ENCODE measurements at places on chromosomes 2 and 18.
A peak's percentile ranks its signal among the peaks of the same experiment; 100 is the strongest.

DNA sequence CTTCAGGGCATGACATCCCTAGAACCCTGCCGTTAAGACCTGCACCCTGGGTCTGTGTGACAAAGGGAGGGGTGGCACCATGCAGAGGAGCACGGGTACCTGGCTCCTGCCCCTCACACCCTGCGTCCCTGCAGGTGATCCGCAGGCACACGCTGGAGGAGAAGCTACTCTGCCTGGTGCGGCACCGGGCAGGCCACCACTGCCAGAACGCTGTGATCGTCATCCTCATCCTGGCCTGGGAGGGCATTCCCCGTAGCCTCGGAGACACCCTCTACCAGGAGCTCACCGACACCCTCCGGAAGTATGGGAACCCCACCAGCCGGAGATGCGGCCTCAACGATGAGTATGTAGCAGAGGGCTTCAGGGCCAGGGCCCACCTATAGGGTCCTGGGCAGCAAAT is 60.0 kb downstream of the BOLA3 start:
- no peak for DNase-seq

DNA sequence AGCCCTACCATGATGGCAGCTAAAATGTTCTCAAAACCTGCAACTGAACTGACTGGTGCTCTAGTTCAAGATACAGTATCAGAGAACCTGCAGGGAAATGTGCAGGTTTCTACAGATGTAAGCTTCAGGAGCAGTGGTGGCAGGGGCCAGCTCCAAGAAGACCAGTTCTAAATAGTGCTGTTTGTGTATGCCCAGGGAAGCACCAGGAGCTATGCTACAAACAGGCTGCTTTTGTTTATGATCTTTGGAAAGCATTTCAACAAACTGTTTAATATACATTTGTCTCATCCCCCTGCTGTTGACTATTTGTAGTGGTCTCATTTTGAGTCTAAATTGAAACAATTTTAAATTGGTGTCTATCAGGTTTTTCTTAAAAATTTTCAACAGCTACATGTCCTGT is 20.7 kb downstream of the FZD5 start:
- DNase-seq: no peak

- peak; percentile 86 for DNase-seq
Observed at GRCh38 chr2:27720004-27720551, 51.4 kb upstream of the MRPL33 start.

DNA sequence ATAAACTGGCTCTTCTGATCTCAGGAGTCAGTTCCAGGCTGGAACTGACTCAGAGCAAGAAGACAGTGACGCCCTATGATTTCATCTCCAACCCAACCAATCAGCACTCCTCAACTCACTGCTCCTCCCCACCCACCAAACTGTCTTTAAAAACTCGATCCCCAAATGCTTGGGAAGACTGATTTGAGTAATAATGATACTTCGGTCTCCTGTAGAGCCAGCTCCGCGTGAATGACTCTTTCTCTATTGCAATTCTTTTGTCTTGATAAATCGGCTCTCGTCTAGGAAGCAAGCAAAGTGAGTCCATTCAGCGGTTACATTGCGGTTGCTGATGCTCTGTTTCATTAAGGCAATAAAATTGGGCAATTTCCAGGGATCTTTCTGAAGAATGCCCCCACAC is 1025.3 kb upstream of the CNTNAP5 start:
- no peak for DNase-seq

GRCh38 chr2:15901808-15902130 is 38.6 kb upstream of the MYCN start:
- DNase-seq: no peak

DNA sequence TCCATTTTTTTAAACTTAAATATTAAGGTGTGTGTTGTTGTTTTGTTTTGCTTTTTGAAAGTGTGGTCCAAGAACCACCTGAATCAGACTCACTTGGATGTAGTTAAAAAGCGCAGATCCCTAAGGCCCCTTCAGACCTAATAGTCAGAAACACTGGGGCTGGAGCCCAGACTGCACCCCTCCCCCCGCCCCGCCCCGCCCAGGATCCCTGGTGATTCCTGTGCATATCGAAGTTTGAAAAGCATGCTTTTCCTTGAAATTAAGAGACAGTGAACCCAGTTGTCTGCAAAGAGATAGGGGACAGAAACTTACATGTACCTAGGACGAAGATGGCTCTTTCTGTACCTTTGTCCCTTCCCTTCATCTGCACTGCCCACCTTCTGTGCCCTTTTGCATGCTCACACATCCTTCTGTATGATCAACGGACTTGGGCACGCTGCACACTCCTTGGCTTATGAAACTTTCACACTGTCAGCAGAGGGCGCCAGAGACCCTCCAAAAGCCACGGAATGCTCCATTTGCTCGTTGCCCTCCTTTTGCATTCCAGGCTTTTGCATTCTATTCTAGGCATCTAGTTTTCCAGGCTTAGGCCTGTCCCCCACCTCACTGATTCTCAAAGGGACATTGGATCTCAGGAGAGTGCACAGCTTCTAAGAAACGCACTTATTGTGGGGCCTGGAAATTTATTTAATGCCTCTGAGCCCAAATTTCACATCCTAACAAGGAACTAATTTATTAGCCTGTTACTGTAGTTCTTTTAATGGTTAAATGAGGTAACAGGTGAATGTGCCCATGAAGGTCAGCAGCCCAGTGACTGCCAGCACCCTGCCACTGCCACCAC is 32.8 kb upstream of the SLC14A1 start:
- DNase-seq: peak; percentile 92

DNA sequence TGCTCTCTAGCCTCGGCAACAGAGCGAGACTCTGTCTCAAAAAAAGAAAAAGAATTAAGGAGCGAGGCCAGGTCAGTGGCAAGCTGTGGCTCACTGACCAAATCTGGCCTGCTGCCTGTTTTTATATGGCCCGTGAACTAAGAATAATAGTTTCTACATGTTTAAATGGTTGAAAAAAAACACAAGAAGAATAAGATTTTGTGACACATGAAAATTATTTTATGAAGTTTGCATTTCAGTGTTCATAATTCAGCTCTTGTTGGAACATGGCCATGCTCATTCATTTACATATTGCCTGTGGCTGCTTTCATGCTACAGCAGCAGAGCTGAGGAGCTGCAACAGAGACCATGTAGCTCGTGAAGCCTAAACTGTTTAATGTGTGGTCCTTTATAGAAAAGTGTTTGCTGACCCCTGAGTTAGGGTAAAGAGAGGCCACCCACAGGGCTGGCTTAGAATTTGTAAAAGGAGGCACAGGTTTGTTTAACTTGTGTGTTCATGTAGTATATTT is 59.5 kb downstream of the MFSD6 start:
- DNase-seq: peak; percentile 45

DNA sequence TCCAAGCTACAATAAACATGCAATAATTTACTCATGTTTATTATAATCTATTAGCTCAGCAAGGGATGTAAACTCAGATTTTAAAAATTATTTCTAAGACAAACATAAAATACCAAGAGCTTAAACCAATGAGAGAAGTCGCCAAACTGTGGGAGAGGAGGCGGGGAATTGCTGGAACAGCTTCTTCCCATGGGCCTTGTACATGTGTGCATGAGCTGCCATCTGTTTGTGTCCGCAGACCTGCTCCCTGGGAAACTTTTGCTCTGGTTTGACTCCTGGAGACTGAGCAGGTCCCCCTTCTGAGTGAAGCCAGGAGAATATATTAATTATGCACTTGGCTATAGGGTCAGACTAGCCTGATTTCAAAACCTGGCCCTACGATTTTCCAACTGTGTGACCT is 655.9 kb upstream of the SOX11 start:
- DNase-seq: no peak

DNA sequence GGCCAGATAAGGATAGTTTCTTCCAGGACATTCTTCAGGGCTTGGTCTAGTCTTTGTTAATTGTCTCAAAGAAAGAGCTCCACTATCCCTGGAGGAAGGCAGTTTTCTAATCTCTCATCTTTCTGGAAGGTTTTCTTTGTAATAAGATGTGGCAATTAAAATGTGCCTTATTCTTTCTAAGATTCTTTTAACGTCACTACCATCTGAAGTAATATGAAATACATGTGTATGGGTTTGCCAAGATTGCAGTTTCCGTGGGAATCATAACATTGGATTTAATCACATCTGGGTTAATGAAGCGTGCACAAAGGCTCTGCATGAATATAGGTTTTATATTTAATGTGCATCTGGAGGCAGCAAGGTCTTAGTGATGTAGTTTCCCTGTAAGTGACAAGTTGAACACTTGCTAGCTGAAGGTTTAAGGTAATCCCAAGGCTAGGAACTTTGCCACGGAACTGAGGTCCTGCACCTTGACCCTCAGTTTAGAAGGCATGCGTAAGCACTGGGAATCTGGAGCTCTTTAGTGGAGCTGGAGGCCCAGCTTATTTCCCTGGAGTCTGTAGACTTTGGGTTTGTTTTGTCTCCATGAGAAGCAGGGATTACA is 25.7 kb downstream of the DIS3L2 start:
- peak; percentile 38 for DNase-seq

- DNase-seq: no peak
Observed at GRCh38 chr2:200762127-200762526, 49.6 kb upstream of the BZW1 start.

DNA sequence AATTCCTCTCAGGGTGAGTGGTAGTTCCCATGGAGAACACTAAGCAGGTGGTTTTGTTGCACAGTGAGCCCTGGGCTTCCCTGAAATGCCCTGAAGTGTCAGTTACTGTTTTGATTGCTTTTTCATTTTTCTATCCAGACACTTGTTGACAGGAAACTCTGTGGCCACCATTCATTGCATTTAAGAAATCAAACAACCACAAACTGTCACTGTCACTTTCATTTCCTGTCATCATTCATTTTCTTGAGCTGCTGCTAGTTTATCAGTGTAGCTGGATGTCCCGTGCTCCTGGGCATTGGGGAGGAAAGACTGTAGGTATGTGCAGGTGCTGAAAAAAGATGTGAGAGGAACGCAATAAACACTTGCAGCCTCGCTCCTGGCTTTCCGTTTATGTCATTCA is 891.6 kb upstream of the ZEB2 start:
- DNase-seq: no peak

- no peak for DNase-seq
Observed at GRCh38 chr18:74901362-74902146, 303.9 kb downstream of the ZNF407 start.

- no peak for DNase-seq
Observed at GRCh38 chr18:13890761-13891361, 24.5 kb downstream of the MC2R start.

- DNase-seq: no peak
Observed at GRCh38 chr2:26223018-26223417, 21.4 kb downstream of the HADHA start.

- DNase-seq: peak; percentile 54
Observed at GRCh38 chr2:51918113-51918512, 886.2 kb upstream of the NRXN1 start.

DNA sequence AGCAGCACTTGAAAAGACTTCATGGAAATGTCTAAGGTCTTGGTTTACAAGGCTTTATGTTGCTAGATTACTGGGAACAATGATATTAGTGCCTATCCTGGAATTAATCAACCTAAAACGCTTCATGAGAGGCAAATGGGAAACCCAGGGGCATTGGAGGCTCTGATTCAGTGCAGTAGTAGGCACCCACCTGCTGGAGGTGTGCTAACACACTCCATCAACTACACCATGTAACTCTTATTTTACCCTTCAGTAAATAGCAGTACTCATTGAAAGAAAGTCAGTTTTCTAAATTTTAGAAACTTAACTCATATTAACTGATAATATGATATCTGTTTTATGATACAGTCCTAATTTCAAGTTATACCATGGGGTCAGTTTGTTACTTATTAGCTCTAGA is 17.4 kb upstream of the HNRNPA3 start:
- DNase-seq: no peak

Data from adipocyte (in vitro differentiated cells).